AG08395 (cell line): ENCODE measurements at places on chromosomes 3 and 15.

GRCh38 chr3:89314454-89315098, 207.2 kb downstream of the EPHA3 start:
- peak; percentile 5 for DNase-seq

GRCh38 chr3:53230789-53231188, 25.0 kb downstream of the TKT start:
- DNase-seq, result no peak

DNA sequence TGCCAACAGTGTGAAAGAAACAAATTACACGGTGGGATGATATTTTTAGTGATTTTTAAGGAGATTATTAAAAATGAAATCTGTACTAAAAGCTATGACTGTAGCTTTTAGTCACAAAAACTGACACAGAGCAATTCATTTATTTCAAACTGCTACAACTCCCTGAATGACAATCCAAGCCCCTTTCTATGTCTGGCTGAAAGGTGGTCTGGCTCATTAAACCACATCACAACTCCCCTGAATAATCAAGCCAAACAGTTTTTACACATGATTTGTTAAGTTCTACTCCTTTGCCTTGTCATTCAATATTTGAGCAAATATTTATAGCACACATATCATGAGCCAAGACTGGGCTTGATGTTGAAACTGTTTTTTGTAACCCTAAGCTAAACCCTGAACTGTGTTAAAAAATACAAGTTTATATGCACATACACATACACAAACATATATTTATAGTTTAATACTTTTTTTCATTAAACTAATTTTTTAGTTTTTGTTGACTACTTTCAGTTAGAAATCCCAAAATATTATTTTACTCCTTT, 125.5 kb downstream of the RBMS3 start:
- DNase-seq, result no peak

DNA sequence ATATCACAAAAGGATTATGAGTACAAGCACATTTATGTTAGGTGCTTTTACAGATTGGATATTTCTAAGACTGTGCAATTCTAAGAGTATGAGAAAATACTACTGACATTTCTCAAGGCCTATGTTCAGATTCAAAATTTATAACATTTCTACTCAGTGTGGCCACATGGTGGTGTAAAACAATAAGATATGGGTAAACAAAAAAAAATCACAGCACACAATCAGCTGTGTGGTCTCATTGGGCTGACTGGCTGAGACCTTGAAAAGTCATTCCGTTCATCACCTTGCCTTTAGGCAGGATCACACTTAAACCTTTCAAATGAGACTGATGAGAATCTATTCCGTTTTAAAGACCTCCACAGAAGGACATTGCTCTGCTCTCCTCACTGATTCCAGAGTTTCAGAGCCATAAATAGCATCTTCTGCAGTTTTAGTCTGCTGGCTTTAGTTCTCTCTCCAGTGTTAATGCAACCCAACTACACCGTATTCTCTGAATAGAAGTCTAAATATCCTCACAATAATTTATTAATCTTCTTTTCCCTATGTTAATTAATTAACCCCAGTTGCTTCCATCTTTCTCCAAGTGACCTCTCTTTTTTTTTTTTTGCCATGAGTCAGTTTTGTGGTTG, 158.2 kb downstream of the SPATA16 start:
- DNase-seq, result no peak

GRCh38 chr3:18044971-18045880, 302.8 kb upstream of the TBC1D5 start:
- DNase-seq, result no peak

DNA sequence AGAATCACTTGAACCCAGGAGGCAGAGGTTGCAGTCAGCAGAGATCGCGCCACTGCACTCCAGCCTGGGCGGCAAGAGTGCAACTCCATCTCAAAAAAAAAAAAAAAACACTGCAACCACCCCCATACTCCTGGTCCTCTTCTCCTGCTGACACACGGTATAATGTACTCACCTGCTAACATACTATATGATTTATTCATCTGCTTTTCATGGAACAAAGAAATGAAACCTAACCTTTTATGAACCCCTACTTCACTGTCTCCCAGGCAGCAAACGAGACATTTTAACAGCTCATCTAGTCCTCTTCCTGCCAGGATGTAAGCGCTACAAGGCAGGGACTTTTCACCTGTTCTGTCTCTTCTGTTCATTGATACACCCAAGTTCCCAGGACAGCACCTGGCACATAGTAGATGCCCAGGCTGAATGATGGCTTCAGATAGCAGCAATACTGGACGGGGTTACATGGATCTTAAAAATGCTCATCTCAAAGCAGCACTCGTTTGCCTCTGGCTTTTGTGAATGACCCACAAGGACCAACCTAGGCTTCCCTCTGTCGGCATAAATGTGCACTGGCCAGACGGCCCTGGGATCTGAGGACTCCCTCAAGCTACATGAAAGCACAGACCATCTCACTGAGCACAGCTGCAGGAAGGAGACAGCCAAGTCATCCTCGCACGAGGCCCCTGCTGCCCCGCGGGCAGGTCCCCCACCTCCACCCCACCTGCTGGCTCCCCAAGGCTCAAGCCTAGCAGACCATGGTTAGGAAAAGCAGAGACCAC, 20.3 kb downstream of the XXYLT1 start:
- peak; percentile 45 for DNase-seq

DNA sequence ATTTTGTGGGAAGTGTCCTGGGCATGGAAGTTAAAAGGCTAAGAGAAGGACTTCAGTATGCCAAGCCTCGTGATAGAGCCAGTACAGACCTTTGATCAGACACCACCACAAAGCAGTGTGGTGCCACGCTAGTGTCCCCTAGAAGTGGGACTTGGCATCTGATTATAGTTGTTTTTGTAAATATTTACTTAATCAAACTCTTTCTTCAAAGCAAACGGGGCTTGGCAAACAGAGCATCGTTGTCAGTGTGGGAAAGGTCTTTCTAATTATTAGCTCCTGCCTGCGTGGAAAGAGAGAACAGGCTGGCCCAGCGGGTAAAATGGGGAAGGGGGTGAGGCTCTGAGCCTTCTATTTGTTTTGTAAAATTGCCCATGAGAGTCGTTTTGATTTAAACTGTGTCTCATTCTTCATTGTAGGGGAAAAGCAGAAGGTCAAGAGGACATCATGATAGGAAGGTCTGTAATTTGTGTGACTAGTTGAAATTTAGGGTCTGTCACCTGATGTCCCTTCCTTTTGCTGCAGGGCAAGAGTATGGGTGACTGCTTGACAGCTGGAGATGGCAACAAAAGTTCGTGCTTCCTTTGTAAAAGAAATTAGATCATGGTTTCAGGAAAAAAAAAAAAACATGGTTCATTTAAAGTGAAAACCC, 105.0 kb downstream of the IQCH start:
- no peak for DNase-seq

DNA sequence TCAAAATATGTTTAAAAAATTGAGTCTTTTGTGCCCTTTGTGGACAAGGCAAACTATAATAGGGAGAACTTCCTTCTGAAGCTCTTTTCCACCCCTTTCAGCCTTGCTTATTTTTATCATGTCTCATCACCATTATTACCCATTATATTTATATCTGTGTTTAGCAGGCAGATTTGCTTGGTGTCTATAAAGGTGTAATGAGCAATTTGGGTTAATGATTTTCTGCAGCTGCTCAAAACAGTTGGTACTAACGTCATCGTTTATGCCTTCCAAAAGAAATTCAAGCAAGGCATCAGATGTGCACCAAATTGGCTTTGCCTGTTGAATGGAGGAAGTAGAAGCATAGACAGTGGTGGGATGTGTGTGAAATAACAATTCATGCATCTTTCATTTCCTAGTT, 483.7 kb upstream of the SGO1 start:
- DNase-seq, result no peak

GRCh38 chr15:80525853-80526252, 121.7 kb downstream of the ARNT2 start:
- DNase-seq, result no peak

GRCh38 chr3:126954141-126954842, 28.6 kb upstream of the PLXNA1 start:
- DNase-seq, result no peak

DNA sequence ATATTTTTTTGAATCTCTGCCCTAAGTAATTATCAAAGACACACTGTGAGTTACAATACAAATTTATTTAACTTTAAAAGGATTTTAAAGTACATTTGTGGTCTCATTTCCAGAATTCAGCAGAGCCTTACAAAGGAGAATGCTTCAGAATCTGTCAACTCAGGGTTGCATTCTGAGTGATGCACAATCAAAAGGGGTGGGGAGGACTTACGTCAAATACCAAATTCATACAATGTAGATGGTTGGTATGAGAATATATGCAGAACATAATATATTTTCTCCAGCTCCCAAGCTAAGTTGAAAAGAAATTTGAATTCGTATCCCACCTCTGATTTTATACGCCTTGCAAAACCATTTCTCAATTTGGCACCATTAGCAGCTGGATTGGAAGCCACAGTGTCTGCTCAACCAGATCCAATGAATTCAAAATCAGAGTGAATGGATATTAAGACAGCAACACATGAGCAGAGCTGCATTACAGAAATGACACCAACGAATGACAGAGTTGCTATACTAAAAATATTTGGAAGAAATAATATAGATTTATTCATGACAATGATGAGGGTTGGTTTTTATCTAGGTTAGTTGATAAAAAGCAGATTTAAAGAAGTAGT, 110.4 kb upstream of the CFAP20DC start:
- no peak for DNase-seq

GRCh38 chr3:37736624-37737023, 125.1 kb upstream of the CTDSPL start:
- no peak for DNase-seq

- peak; percentile 17 for DNase-seq
Measured at GRCh38 chr3:149005416-149005815, 14.1 kb downstream of the GYG1 start.

DNA sequence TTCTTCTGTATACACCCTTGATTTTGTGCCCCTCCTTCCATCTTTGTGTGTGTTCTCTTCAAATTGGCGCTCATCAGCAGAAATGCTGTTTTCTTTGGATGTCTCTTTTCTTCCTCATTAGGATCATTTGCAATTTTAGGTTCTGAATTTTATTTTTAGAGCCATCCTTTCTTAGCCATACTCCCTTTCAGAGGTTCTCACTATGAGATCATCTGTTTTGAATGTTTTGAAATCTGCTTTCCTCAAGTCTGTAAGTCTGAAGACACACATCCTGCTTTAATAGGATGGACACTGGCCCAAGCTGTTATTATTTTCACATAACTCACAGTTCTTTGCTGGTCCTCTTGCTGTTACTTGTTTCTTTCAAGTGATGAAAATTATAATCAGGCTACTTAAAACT, 124.8 kb downstream of the BDH1 start:
- peak; percentile 70 for DNase-seq

DNA sequence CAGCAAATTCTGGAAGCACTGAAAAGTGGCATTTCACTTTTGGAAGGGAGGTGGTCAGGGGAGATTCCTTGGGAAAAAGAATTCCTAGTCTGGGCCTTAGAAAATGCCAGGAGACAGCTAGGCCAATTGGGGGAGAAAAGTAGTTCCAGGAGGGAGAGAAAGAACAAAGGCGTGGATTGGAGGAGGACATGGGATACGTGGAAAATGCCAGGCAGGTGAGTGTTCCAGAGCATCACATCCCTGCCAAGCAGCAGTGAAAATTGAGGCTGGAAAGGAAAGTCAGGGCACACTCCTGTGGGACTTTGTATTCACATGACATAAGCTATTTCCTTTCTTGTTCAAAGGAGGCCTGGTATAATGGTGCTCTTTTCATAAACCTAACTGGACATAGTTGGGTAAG, 134.5 kb upstream of the WNT5A start:
- DNase-seq, result no peak

- DNase-seq, result no peak
Measured at GRCh38 chr3:56205406-56205805, 262.9 kb downstream of the ERC2 start.

GRCh38 chr3:189944285-189945145, 176.2 kb downstream of the P3H2 start:
- DNase-seq, result no peak

- DNase-seq, result peak; percentile 54
Measured at GRCh38 chr15:73388256-73388781, 19.6 kb upstream of the HCN4 start.

DNA sequence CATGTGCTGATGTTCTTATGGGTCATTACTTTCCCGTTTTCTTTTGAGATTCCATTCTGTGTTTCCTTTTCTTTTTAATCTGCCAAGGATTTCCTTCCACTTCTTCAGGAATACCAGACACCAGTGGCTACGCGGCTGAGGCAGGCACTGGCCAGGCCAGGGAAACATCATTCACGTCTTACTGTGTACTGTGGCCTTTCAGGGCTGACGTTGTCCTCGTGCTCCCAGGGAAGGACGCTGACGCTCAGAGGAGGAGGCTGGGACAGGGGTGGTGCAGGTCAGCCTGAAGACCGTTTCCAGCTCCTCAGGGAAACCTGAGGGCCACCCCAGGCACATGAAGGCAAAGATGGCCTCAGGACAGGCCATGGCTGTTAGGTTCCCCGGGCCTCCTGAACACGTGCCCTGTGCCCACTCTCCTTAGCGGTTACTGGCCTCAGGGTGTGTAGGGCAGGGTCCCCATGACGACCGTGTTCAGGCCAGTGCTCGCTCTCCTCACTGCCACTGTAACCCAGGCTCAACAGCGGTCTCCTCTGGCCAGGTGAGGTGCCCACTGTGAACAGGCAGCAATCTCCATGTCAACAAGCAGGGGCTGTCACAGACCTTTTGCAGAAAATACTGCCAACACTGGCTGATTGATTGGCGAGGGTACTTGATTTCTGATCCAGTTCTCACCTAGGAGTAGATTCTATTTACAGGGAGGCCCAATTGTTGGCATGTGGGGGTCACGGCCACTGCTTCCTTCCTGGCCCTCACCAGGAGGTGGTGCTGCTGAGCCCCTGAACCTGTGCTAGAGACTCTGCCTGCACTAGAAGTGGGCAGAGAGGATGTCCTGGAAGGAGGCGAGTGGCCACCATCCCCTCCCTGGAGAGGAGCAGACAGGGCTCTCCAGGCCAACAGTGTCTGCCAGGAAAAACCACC, 169.5 kb downstream of the ATP10A start:
- peak; percentile 59 for DNase-seq

GRCh38 chr3:183508821-183509220, 46.7 kb downstream of the KLHL6 start:
- no peak for DNase-seq

DNA sequence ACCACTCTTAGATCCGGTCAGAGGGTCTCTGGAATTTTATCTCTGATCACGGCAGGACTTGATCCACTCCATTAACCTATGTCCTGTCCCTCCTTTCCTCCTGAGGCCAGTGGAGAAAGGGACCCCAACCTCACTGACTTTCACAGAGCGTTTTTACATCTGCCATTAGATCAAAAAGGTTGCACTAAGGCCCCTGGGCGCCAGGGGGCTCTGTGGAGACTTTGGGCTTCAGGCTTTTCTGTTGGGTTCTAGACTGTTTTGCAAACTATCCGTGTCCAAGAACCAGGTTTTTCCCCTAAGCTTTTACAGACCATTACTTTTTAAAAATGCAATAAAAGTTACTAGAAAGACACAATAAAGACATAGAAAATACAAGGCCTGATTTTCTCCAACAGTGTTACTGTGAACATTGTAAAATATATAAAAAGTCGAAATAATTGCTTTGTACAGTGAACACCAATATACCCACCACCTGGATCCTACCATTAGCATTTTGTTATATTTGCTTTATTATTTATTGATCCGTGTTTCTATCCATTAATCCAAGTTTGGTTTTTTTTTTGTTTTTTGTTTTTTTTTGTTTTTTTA, 159.7 kb downstream of the POLR2M start:
- peak; percentile 44 for DNase-seq
